ENCODE measurements at places on chromosomes 5 and 9.
A peak's percentile ranks its signal among the peaks of the same experiment; 100 is the strongest.

- DNase-seq, result no peak
Observed at GRCh38 chr9:86945728-86946200, 1.5 kb downstream of the GAS1 start.

DNA sequence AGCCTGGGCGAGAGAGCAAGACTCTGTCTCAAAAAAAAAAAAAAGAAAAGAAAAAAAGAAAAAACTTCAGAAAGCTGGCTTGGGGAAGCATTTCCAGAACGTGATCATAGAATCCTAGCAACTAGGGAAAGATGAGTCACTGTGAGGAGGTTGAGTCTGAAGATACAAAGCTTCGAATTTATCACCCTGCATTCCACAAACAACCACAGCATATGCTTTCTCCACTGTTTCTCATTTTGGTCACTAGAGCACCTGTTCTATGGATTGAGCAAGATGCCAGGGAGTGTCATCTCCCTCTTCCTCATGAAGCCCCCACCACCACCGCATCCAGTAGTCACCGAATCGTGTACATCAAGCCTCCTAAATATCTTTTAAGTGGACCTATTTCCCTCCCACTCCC is 37.9 kb downstream of the SEMA5A start:
- DNase-seq, result peak; percentile 35

GRCh38 chr9:135887585-135888050 is 19.7 kb downstream of the CAMSAP1 start:
- no peak for DNase-seq

DNA sequence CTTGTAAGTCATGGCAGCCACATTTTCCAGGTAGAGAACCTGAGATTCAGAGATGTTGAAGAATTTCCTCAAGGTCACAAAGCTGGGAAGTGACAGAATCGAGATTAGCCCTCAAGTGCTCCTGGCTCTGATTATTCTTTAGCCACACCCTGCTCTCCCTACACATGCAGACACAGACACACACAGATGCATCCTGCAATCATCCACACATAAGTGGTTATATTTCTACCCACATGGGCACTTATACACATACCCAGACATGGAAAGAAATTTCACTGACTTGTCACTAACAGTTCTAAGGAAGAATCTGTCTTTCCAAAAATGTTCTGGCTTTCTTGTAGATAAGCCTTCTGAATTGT is 32.2 kb upstream of the GALNT10 start:
- DNase-seq, result no peak

DNA sequence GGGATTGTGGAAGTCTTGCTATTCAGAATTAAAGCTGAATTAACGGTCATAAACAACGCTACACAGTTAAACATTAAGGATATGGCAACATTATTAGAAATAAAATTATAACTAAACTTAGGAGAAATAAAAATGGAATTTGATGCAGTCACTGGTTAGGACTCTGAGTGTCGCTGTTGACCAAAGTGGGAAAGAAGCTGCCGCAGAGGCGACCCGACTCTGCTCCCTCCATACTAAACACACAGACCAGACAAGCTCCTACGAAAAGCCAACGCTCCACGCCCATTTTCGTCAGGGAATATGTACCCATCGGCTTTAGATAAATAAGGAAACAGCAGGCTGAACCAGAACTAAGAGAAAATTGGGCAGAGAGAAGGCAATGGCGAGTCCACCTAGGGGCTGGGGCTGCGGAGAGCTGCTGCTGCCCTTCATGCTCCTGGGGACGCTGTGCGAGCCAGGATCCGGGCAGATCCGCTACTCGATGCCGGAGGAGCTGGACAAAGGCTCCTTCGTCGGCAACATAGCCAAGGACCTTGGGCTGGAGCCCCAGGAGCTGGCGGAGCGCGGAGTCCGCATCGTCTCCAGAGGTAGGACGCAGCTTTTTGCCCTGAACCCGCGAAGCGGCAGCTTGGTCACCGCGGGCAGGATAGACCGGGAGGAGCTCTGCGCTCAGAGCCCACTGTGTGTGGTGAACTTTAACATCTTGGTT is at the start of gene PCDHGA5:
TSS of gene PCDHGA5 (plus strand) at position 211 of the 709 bp plus-strand sequence. CDS start at position 380, 169 bp downstream.
- no peak for DNase-seq

DNA sequence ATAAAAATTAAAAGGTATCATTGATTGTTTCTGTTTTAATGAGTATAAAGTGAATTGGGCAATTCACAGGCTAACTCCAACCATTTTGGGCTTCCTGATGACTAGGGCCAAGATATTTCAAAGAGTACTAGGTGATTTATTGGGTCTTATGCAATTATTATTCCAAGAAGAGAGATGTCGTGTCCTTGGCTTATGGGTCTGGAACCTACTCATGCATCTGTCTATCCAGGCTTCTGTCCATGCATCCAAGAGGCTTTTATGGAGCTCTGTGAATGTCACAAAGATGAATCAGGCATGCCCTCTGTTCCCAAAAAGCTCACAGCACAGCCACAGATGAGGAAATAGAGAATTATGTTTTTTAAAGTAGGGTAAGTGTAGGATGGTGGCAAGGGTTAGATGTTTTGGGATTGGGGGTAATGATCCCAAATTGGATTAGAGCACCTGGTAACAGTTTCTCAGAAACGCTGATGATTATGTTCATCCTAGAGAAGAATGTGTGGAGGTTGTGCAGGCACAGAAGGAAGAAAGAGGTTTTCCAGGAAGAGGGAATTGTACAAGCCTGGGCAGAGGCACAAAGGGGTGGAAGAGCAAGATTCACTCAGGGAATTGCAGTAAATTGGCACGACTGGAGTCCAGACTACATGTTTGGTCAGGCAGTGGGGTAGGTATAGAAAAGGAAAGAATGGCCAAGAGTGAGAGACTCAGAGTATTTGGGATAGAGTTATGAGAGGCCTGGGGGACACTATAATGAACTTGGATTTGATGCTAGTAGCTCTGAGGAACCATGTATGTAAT is 83.0 kb upstream of the TNC start:
- no peak for DNase-seq

GRCh38 chr5:59473611-59474010 is 419.9 kb downstream of the PDE4D start:
- DNase-seq, result no peak

GRCh38 chr5:140165101-140165922 is 9.7 kb upstream of the CYSTM1 start:
- no peak for DNase-seq

- DNase-seq, result no peak
Observed at GRCh38 chr5:65065001-65065511, 296.3 kb downstream of the CWC27 start.

- no peak for DNase-seq
Observed at GRCh38 chr5:15515229-15515628, 15.2 kb downstream of the FBXL7 start.

GRCh38 chr5:3412146-3412545 is 183.5 kb upstream of the IRX1 start:
- DNase-seq, result no peak

DNA sequence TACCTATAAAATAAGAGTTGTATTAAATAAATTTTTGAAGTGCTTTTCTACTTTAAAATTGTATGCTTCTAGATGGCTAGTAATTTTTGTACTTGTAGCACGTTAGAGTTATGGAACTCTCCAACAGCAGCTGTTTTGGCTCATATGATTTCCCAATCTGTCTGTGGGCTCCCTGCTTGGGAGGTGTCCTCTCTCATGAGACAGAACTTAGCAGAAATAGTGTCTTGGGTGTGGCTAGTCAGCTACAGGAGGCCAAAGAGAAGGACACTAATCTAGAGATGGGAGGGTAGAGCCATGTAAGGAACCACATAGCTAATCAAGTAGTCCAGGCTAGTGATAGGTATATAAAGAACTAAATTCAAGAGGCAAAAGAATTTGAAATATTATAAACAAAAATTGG is 78.4 kb upstream of the DAB2 start:
- no peak for DNase-seq

- no peak for DNase-seq
Observed at GRCh38 chr5:169280286-169280685, 20.7 kb downstream of the SLIT3 start.

DNA sequence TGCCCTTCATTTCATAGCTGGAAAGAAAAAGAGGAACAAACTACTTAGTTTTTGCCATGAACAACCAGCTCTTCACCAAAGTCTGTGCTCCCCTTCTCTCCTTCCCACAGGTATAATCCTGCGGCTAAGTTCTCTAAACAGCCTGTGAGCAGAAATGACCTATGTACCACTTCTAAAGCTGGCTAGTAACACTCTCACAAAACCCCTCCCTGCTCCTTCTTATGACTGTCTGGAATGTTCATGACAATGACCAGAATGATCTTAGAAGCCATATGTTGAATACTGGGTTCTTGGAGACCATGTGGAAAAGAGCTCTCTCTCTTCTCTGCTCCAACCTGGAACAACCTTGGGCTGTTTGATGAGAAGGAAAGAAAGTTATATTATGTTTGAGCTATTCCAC is 12.9 kb upstream of the AMACR start:
- DNase-seq, result no peak

- no peak for DNase-seq
Observed at GRCh38 chr5:11234501-11234911, 473.5 kb upstream of the DAP start.

DNA sequence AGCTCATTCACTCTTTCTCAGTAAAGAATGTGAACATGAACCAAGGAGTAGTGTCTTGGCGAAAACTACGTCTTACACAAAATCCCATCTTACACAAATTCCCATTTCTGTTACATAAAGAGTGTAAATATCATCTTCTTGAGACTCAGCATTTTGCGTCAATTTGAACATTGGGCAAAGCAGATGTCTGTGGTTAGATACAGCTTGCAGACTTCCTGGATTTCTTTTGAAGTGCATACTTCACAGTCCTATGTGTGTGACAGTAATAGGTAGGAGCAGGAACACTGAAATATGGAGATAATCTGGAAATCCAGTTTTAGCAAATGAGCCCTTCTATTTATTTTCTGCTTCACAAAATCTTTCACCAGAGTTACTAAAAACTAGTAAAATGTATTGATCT is 58.8 kb downstream of the C6 start:
- no peak for DNase-seq

- no peak for DNase-seq
Observed at GRCh38 chr5:132176521-132176945, 51.1 kb downstream of the P4HA2 start.

DNA sequence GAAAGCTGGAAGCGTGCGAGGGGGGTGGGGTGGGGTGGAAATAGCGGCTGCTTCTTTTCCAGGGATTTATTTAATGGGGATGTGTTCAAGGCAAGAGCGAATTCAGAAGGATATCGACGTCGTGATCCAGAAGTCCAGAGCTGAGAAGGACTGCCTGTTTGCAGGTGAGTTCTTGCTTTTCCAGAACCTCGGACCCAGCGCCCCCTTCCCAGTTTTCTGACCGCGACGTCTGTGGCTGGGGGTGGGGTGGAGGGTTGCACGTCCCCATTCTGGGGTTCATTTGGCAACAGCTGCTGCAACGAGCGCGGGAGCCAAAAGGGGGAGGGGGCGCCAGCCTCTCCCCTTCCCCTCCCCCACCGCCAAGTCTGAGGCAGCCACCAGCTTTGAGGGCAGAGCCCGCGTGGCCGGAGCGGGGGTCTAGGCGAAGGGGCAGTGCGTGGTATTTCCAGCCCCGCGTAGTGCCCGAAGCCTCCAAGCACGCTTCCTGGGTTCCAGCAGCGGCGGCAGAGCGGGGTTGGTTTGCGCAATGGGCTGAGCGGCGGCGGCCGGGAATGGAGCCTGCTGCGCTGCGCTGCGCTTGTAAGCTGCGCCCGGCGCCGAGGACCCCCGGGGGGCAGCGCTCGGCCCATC is 701 bp downstream of the PARP8 start:
- DNase-seq, result no peak

GRCh38 chr9:111455638-111456037 is 28.5 kb downstream of the ECPAS start:
- DNase-seq, result no peak
